ENCODE measurements at places on chromosomes 11 and 22.
A peak's percentile ranks its signal among the peaks of the same experiment; 100 is the strongest.

GRCh38 chr11:114796954-114797721, 118.8 kb downstream of the NXPE2 start:
- no peak for DNase-seq

DNA sequence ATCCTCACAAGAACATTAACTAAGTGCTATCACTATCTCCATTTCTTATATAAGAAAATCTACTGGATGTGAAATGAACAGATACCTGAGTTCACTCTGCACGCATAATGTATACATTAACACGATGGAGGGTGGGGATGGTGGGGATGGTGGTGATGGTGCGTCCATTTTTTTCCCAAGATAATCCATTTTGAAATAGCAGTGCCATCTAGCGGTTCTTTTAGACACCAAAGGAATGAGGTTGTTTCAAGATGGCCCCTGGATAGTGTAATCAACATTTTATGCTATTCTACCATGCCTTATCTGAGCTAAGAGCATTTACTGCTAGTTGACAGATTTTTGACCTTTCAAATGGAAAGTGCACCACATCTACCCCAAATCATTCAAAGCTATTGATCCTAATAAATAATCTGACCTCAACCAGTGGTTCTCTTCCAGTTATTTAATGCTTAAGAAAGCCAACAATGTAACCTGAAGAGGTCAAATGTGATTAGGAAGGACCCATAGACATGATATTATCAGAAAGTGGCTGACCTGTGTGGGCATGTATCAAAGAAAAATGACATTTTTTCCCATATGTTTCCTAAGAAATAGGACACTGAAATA, 714.7 kb upstream of the TENM4 start:
- peak; percentile 31 for DNase-seq

DNA sequence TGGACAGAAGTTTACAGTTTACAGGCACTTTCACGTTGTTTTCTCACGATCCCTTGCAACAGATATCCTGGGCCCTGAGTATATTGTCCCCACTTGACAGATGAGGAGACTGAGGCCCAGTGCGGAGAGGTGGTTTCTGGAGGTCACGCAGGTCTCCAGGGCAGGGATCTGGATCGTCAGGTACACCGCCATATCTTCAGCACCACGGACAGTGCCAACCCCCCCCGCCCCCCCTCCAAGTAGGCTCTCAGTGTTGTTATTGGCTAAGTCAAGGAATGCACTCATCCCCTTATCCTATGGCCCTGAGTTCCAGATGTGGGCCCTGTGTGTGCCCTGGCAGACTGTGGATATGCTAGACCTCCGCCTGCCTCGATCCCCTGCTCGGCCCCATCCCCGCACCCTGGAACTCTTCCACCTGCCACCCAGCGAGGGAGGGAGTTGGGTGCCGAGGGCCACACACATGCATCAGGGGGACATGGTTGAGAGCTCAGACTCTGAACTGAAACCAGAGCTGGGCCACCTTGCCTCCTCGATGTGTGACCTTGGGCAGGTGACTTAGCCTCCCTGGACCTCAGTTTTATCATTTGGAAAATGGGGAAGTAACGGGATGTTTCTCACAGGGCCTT, 37.5 kb downstream of the MPPED1 start:
- no peak for DNase-seq

DNA sequence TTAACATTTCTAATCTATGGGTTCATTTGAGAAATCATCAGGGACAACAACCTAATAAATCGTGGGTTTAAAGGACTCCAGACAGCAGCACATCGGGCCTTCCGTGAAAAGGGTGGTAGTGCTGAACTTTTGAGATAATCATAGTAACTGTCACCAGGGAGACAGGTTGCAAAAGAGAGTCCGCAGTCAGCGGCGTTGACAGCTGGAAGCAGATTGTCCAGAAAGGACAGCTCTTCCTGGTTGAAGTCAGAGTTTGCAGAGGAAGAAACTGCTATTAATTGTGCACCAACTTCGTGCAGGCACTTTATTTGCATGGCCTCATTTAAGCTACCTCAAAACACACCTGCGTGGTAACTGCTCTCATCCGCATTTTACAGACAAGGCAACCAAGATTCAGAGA, 20.5 kb upstream of the ISX start:
- no peak for DNase-seq

- DNase-seq, result peak; percentile 97
These were observed 128.9 kb downstream of the CCDC34 start for GRCh38 chr11:27234043-27234668.

- DNase-seq, result peak; percentile 80
These were observed 22.7 kb downstream of the YPEL1 start for GRCh38 chr22:21712751-21713427.

GRCh38 chr11:59178402-59178801, 6.5 kb downstream of the DTX4 start:
- DNase-seq, result no peak

DNA sequence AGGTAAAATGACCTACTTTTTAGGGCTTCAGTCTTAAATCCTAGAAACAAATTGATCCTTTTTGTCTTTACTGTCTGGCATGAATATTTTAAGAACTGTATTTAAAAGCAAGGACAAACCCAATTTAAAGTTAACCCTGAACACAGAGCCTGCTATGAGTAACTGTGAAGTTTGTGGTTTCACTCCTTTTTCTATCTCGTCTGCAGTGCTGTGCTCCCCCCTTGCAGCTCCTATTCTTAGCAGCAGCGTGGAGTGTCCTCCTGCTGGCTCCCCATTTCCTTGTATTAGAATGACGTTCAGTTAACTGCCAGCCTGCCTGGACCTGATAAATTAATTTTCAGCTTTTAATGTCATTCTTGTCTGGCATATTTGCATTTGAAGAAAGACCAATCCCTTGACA, 40.0 kb upstream of the LRRC4C start:
- DNase-seq, result no peak

DNA sequence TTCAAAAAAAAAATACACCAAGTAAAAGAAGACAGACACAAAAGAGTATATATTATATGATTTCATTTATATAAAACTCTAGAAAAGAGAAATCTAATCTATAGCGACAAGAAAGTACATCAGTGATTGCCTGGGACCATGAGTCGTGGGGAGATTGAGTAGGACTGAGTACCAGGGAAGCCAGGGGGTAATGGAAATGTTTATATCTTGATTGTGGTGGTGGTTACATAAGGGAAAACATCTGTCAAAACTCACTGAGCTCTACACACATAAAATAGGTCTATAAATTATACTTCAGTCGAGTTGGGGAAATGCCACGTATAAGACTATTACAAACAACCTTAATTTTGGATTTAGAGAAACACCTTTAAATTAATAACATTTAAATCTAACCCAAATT, 117.4 kb downstream of the TRIM29 start:
- no peak for DNase-seq

- no peak for DNase-seq
These were observed 498 bp downstream of the C2CD2L start for GRCh38 chr11:119107538-119108145.

DNA sequence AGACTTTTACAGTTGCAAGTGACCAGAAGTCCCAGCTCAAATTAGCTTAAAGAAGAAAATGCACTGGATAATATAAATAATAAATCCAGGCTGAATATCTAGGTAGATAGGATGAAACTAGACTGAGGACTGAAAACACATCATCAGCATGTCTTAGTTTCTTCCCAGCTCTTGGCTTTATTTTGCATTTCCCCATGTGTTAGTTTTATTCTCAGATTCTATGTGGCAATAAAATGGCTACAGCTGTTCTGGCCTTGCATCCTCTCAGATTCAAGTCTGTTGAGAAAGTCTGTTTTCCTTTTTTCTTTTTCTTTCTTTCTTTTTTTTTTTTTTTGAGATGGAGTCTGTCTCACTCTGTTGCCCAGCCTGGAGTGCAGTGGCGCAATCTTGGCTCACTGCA, 22.6 kb upstream of the CAT start:
- DNase-seq, result no peak

- no peak for DNase-seq
These were observed 29.3 kb upstream of the SYT8 start for GRCh38 chr11:1805525-1805924.

- DNase-seq, result no peak
These were observed at the start of gene TPBGL for GRCh38 chr11:75240311-75241035. Gene TPBGL, plus strand, starts transcription at chr11:75240774. Its CDS starts 276 bp downstream, at chr11:75241050.

DNA sequence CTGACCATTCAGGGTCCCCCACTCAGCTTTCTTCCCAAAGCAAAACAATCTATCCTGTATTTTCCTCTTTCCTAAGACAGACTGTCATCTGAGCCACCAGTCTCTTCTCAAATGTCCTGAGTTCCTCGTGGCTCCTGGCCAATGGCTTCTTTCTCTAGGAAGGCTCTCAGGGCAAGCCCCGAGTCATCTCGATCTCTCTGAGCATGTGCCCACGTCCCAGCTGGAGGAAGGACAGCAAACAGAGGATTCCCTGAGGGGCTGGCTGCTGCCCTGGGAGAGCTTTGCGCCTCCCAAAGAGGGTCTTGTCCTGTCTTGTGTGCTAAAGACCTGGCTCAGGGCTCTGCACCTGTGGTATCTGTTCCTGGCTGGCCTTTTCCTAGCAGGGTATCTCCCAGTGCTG, 8.3 kb downstream of the SLC37A2 start:
- no peak for DNase-seq

DNA sequence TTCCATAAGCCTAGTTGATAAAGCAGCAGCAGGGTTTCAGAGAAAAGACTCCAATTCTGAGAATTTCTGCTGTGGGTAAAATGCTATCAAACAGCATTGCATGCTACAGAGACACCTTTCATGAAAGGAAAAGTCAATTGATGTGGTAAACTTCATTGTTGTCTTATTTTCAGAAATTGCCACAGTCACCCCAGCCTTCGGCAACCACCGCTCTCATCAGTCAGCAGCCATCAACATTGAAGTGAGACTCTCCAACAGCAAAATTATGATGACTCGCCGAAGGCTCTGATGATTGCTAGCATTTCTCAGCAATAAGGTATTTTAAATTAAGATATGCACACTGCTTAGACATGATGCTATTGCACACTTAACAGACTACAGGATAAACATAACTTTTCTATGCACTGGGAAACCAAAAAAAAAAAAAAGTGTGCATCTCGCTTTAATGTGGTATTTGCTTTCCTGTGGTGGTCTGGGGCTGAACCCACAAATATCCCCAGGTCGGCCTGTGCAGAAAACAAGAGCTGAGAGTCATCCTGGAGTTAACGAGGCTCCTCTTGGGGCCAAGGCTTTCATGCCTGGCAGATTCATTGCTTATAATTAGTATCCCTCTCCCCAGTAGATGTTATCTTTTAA, 192.1 kb downstream of the CTTN start:
- DNase-seq, result no peak
